ENCODE measurements at places on chromosomes 1 and 21.

- no peak for DNase-seq
These were observed 30.5 kb downstream of the SIPA1L2 start for GRCh38 chr1:232599178-232600041.

DNA sequence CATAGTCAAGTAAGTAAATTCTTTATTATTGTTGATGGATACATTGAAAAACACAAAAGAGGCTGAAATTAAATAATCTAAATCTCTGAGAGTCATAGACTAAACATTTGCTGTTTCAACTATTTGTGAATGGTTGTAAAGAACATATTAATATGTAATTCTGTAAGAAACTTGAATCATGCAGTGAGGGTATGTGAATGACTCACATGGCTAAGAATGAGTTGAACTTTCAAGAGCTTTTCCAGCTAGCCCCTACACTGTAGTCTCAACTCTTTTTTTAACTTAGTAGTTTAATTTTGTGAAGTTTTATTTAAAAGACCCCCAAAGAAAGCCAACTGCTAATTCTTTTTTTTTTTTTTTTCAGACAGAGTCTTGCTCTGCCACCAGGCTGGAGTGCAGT, 588.1 kb downstream of the DPYD start:
- DNase-seq = no peak

DNA sequence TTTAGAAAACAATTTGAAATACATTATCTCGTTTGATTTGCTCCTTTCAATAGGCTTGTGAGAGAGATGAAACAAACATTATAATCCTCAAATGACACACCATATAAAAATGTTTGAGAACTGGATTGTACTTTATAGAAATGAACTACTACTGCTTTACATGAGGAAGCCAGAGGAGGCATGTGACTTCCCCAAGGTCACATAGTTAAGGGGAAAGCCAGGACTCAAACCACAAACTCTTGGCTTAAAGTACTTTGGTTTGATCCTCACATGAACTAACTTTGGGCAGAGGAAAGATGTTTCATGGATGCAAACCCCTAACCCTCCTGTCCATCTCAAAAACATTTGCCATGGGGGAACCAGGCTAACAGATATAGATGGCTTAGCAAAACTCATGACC, 4.7 kb downstream of the ARHGEF11 start:
- DNase-seq = no peak

- DNase-seq = no peak
These were observed 68.1 kb upstream of the ARHGEF16 start for GRCh38 chr1:3386205-3387002.

GRCh38 chr1:9985001-9985400, 12.0 kb upstream of the RBP7 start:
- DNase-seq = no peak

GRCh38 chr1:58197811-58198210, 348.7 kb downstream of the OMA1 start:
- DNase-seq = no peak

GRCh38 chr1:28281608-28282425, 22.5 kb downstream of the SESN2 start:
- no peak for DNase-seq

All from stimulated activated CD8-positive, alpha-beta memory T cell treated with anti-CD3 and anti-CD28 coated beads, Interleukin-7, amount 100 ng/mL, for 1 hour (primary cell).